Activated T-cell treated with anti-CD3 and anti-CD28 coated beads, Interleukin-2, amount 50 U/mL, for 72 hours (primary cell): ENCODE measurements at places on chromosomes 7 and 10. TPM values are rescaled to one million over a fixed set of nuclear protein-coding genes. Genes with fewer than 3 reads are reported as not detected.

DNA sequence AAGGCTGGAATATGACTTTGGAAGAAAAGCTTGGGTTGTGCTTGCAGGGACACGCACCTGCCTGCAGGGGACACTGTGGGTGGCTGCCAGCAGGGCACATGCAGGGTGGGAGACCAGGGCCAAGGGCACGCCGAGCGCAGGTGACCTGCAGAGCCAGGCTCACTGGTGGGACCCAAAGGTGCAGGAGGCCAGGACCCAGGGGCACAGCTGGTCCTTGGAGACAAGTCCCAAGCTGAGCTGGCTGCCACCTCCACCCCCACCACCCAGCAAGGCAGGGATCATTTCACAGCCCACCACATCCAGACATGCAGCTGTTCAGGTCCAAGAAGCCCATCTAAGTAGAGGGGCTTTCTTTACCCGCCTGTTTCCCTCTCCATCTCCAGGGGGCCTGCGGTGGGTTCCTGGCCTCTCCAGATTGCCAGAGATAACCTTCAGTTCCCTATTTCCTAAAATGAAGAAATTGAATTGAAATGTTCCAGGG is 13.8 kb upstream of the CLIP2 start:
- H3K4me3 ChIP-seq: no peak overlapping the region
- no peaks in the 10 kb centered on the region for H3K27me3 ChIP-seq
- no peaks in the 10 kb centered on the region for H3K36me3 ChIP-seq
- H3K4me1 ChIP-seq: peaks cover 20% of the 10 kb centered on the region
- H3K27ac ChIP-seq: no peak overlapping the region

The PNLIP gene
- not detected for total RNA-seq

- H3K4me1 ChIP-seq: no peaks in the 10 kb centered on the region
- DNase-seq: no peak
- H3K4me3 ChIP-seq: no peak overlapping the region
- peaks cover 27% of the 10 kb centered on the region for H3K27me3 ChIP-seq
- H3K27ac ChIP-seq: no peak overlapping the region
These were observed 7.4 kb upstream of the STEAP4 start for GRCh38 chr7:88314061-88314491.

GRCh38 chr10:118624747-118625146 is 29.3 kb upstream of the PRLHR start:
- H3K27ac ChIP-seq: no peak overlapping the region
- no peak overlapping the region for H3K4me3 ChIP-seq
- DNase-seq: no peak
- H3K36me3 ChIP-seq: no peaks in the 10 kb centered on the region

The TMEM72 gene
- not detected for total RNA-seq

The FFAR4 gene
- total RNA-seq: not detected

DNA sequence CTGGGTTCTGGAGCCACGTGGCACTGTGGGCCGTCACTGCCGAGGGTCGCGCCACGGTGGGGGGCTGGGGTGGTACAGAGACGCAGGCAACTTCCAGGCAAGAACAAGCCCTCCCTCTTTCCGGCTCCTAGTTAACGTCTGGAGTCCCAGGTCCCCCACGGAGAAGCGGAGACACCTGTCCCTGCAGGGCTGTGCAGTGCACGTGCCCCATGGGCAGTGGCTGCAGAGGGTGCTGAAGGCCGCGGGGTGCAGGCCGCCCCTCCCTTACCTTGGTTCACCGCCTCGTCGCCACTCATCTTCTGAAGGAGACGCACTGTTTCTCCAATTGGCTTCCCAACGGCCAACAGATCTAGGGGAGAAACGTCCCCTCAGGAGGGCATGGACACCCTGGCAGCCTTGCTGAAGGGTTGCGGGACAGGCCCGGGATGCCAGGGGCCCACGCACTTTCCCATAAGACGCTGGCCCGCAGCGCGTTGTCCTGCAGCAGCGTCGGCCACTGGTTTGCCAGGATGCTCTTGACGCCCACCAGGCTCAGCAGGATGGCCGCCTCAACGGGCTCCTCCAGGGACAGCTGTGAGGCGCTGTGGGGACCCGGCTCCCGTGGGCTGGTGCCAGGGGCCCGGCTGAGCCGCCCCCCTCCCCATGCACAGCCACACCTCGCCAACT is 24.3 kb upstream of the NKX6-2 start:
- DNase-seq: no peak
- no peak overlapping the region for H3K27ac ChIP-seq
- H3K4me3 ChIP-seq: no peak overlapping the region
- H3K27me3 ChIP-seq: no peaks in the 10 kb centered on the region

DNA sequence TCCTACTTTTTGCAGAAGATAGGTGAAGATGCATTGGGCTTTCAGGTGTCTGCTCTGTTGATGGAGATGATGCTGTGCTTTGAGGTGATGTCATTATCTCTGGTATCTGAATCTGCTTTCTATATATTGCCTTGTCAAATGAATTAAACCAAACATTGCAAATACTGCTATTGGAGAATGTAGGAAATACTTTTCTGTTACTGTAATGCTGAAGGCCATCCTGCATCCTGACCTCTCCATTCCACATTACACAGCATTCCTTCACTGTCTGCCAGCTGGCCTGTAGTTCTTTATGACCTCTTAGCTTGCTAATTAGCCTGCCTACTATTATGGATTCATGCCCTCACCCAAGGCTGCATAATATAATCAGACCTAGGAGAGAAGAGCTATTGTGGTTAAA is 73.2 kb downstream of the VCL start:
- no peaks in the 10 kb centered on the region for H3K27me3 ChIP-seq
- H3K4me1 ChIP-seq: no peaks in the 10 kb centered on the region
- H3K27ac ChIP-seq: no peak overlapping the region
- no peak overlapping the region for H3K4me3 ChIP-seq
- H3K36me3 ChIP-seq: no peaks in the 10 kb centered on the region
- DNase-seq: no peak

The LYZL2 gene
- not detected for total RNA-seq

- H3K4me3 ChIP-seq: peak overlapping the region; percentile 56
- H3K4me1 ChIP-seq: peaks cover 58% of the 10 kb centered on the region
- peak; percentile 20 for DNase-seq
These were observed 13.1 kb upstream of the CPA1 start for GRCh38 chr7:130367088-130367755.

The ZSCAN25 gene
- 35.6 TPM for total RNA-seq

DNA sequence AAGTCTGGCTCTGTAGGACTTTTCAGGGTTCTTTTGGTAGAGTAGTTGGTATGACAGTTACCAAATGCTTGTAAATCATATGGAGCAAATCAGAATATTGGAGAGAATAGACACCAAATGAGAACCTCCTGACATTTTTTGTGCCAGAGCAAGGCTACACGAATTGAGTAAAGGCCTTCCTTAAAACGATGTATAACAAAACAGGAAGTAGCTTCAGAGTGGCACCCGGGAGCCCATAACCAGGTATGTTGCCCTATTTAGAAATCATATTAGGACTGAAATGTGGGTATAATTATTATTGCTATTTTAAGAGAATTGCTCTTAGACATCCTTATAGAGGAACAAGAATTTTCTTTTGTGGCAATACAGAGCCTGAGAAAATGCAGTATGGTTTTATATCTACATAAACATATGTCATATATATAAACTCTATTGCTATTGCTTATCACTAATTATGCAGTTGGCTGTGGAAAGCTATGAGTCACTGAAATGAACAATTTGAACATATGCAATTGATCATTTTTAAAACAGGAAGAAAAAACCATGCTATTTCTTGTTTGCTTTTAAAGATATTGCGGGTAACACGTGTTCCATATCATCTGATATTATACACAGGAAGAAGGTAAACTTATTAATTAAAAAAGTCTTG is 197.4 kb upstream of the MTPN start:
- H3K27me3 ChIP-seq: no peaks in the 10 kb centered on the region
- DNase-seq: no peak
- no peak overlapping the region for H3K27ac ChIP-seq
- H3K4me1 ChIP-seq: peaks cover 6% of the 10 kb centered on the region
- H3K36me3 ChIP-seq: no peaks in the 10 kb centered on the region

DNA sequence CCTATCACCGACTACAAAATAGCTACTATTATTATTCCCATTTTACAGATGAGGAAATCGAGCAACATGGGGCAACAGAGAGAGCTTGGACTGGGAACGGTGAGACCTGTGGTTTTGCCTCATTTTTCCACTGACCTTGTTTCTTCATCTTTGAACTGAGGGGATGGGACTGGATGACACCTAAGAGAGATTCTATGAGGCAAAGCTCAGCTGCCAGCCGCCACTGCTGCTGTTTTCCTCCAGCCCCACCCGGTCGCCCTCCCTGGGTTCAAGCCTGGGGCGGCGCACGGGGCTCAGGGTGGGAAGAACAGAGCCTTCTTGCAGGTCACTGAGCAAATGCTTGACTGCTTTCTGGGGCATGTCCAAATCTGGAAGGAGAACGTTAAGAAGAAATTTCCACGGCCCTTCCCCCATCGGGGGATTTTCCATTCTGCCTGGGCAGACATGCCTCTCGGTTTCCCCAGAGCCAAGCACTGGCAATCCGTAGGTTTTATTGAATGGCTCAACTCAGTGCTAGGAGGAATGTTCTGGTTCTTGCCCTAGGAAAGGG is 12.3 kb downstream of the DDIT4 start:
- peak overlapping the region; percentile 17 for H3K4me3 ChIP-seq
- no peaks in the 10 kb centered on the region for H3K27me3 ChIP-seq
- DNase-seq: no peak
- peaks cover 42% of the 10 kb centered on the region for H3K4me1 ChIP-seq
- H3K27ac ChIP-seq: no peak overlapping the region

- H3K4me1 ChIP-seq: no peaks in the 10 kb centered on the region
- H3K36me3 ChIP-seq: no peaks in the 10 kb centered on the region
- H3K27me3 ChIP-seq: no peaks in the 10 kb centered on the region
- H3K27ac ChIP-seq: no peak overlapping the region
These were observed 188.0 kb downstream of the GRID1 start for GRCh38 chr10:86178401-86179152.

DNA sequence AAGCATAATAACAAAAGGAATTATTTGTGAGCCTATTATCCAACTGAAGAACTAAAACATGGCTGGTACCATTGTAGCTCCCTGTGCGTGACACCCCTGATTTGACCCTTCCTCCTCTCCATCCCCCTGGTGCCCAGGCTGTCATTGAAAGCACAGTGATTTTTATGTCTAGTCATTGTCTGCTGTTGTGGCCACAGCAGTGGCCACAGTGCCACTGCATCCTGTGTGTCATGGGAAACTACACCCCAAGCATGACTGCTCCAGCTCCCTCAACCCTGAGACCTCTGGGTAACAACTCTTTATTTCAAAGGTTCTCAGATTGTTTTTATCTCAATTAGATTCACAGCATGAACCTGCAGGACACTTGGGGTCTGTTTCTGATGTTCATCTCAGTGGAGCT is 52.0 kb downstream of the ERLIN1 start:
- no peak overlapping the region for H3K27ac ChIP-seq
- peaks cover 39% of the 10 kb centered on the region for H3K27me3 ChIP-seq
- no peak for DNase-seq
- H3K36me3 ChIP-seq: no peaks in the 10 kb centered on the region

- no peak for DNase-seq
- H3K36me3 ChIP-seq: no peaks in the 10 kb centered on the region
- H3K4me1 ChIP-seq: peaks cover 39% of the 10 kb centered on the region
These were observed 142.8 kb downstream of the GLCCI1 start for GRCh38 chr7:8111282-8111960.

- H3K27ac ChIP-seq: no peak overlapping the region
- no peak for DNase-seq
- no peaks in the 10 kb centered on the region for H3K4me1 ChIP-seq
- no peak overlapping the region for H3K4me3 ChIP-seq
- H3K36me3 ChIP-seq: peaks cover 4% of the 10 kb centered on the region
- H3K27me3 ChIP-seq: no peaks in the 10 kb centered on the region
These were observed 360.5 kb downstream of the FGFR2 start for GRCh38 chr10:121237718-121238117.

DNA sequence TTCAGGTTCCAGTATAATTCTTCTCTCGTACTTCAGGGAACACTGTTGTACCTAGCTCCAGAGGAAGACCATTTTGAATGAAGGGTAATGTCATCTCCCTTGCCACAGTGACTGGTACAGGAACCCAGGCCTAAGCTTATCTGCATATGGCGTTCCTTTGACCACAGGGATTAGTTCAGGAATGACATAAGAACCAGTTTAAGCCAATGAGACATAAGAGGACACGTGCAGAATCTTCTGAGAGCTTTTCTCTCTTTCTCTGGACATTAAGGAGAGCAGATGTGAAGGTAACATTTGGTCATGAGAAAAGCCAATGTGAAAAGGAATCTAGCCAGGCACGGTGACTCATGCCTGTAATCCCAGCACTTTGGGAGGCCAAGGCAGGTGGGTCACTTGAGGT is 21.8 kb upstream of the HIBADH start:
- no peaks in the 10 kb centered on the region for H3K4me1 ChIP-seq
- no peak for DNase-seq
- no peak overlapping the region for H3K27ac ChIP-seq
- peaks cover 3% of the 10 kb centered on the region for H3K36me3 ChIP-seq

DNA sequence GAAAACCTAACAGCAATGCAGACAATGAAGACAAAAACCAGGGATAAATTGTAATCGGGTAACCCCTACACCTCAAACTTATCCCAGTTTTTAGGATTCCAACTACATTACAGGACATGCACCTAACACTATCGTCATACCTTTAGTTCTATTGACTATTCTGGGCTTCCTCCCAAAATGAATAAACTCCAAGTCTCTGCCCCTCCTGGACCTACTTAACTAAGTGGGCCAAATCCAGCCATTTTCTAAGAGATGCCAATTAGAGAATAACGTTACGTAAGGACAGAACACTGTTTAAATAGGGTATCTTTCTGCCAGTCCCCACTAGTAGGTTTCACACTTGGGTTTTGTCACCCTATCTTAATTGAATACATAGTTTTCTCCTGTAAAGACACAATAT is 253.1 kb upstream of the MKLN1 start:
- no peak for DNase-seq
- peaks cover 35% of the 10 kb centered on the region for H3K4me1 ChIP-seq

DNA sequence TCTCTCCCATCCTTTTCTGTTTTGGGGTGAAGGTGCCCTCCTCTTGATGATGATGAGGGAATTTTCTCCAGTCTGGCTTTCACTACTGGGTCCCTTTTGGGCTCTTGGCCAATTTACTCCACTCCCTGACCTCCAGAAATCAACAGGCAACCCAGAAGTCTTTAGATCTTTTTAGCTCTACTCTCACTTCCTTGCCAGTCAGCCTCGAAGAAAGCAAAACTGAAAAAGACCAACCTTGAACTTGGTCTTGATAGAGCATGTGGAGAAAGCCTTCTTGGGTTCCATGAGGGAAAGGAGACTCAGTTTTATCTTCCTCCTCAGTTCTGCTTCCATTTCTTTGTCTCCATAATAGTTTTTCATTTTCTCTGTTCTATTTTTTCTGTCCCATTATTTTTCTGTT is 91.4 kb upstream of the NPVF start:
- H3K27me3 ChIP-seq: peaks cover 15% of the 10 kb centered on the region
- H3K36me3 ChIP-seq: no peaks in the 10 kb centered on the region
- H3K4me3 ChIP-seq: no peak overlapping the region
- no peak for DNase-seq
- H3K27ac ChIP-seq: peak overlapping the region; percentile 27

The SLC26A4 gene
- 7.9 TPM for total RNA-seq

- H3K27ac ChIP-seq: no peak overlapping the region
- H3K4me1 ChIP-seq: peaks cover 12% of the 10 kb centered on the region
- H3K36me3 ChIP-seq: no peaks in the 10 kb centered on the region
- no peak for DNase-seq
- H3K27me3 ChIP-seq: peaks cover 62% of the 10 kb centered on the region
- H3K4me3 ChIP-seq: no peak overlapping the region
These were observed 247 bp downstream of the PARD3 start for GRCh38 chr10:34814913-34815184.

- H3K36me3 ChIP-seq: no peaks in the 10 kb centered on the region
- no peaks in the 10 kb centered on the region for H3K4me1 ChIP-seq
- peaks cover 32% of the 10 kb centered on the region for H3K27me3 ChIP-seq
- no peak for DNase-seq
- no peak overlapping the region for H3K27ac ChIP-seq
- no peak overlapping the region for H3K4me3 ChIP-seq
These were observed 101.2 kb downstream of the NRP1 start for GRCh38 chr10:33233221-33233620.
